ENCODE measurements at places on chromosomes 7 and 10.

DNA sequence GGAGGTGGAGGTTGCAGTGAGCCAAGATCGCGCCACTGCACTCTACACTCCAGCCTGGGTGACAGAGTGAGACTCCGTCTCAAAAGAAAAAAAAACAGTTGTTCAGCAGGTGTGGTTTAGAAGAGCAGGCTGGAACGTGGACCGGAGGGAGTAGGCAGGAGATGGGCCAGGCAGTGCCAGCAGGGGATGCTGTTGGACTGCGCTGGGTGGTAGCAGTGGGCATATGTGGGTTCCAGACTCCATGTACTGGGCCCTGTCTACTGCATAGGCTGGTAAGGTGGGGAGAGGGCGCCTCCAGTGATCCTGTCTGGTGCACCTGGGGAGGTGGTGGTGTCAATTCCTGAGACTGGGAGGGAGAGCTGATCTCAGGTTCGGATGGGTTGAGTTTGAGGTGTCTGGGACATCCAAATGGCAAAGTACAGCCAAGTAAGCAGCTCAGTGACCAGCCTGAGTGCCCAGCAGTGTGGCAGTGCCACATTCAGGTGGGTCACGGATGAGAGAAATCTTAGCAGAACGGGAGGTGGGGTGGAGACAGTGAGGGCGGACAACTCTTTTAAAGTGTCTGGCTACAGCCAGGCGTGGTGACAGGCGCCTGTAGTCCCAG, 25.9 kb downstream of the SFXN4 start:
- DNase-seq, result peak; percentile 15

GRCh38 chr7:35723011-35723410, 28.1 kb upstream of the HERPUD2 start:
- DNase-seq, result no peak

DNA sequence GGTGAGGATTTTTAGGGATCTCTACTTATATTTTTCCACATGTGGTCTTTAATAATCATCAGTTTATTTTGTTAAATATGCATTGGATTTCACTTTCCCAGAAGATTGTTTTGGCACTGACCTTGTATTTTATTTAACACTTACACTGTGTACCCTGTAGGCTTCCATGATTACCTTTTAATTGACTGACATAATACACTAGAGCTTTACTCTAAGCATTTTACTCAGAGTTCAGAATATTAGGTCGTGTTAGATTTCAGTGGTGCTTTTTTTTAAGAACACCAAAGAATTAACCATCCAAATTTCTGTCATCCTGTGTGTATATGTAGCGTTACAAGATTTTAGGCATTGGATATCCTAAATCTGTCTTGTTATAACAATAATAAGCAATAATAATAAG, 23.1 kb downstream of the CASD1 start:
- no peak for DNase-seq

GRCh38 chr7:77450054-77450453, 33.9 kb upstream of the GSAP start:
- no peak for DNase-seq

GRCh38 chr10:125085258-125086054, 74.9 kb downstream of the CTBP2 start:
- no peak for DNase-seq

GRCh38 chr10:111874576-111874975, 309.0 kb downstream of the GPAM start:
- no peak for DNase-seq

GRCh38 chr10:105596749-105597148, 955.7 kb downstream of the SORCS3 start:
- no peak for DNase-seq

- DNase-seq, result no peak
Measured at GRCh38 chr7:16732828-16733227, 20.7 kb upstream of the TSPAN13 start.

- no peak for DNase-seq
Measured at GRCh38 chr7:64880322-64881297, 22.5 kb upstream of the ZNF273 start.

DNA sequence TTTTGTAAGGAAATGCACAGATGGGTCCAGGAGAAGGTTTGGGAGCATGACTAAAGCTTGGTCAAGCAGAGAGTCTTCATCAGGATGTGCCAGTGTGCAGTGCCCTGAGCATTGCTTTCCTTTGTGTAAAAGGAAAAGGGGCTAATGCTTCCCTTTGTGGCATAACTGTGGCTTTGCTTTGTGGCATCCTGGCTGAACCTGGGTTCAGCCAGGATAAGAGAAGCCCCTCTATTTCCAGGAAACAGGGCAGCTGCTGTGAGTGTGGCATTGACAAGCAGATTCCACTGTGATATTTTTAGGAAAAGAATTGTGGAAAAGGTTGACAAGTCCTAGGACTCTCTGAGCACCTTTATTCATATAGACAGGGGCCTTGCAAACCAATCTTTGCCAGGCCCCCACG, 193.4 kb upstream of the CXCL12 start:
- DNase-seq, result no peak

- DNase-seq, result no peak
Measured at GRCh38 chr7:99121496-99122021, 22.3 kb downstream of the SMURF1 start.

DNA sequence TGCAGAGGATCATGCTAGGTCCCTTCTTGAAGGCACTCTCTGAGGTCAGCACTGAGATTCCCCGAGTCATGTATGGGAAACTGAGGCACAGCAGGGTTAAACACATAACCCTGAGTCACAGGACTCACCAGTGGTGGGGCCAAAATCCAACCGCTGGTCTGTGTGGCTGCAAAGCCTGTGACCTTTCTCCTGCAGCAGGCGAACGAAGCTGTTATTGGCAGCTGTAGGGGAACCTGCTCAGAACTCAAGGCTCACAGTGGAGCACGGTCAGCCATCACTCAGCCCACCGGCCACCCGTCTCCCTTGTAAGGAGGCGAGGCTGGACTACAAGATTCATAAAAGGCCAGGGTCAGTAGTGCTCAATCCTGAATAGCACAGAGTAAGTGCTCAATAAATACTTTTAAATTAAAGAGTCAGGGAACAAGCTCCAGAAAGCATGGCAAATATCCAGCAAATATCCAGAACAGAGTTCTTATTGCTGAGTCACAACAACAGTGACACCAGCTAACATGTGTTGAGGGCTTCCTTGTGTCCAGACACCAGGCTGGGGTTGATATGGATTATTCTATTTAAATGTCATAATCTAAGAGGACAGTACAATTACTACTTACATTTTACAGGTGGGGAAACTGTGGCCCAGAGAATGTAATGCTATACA, 34.9 kb downstream of the CHST15 start:
- DNase-seq, result no peak

GRCh38 chr10:103067484-103067883, 125.6 kb downstream of the NT5C2 start:
- no peak for DNase-seq

DNA sequence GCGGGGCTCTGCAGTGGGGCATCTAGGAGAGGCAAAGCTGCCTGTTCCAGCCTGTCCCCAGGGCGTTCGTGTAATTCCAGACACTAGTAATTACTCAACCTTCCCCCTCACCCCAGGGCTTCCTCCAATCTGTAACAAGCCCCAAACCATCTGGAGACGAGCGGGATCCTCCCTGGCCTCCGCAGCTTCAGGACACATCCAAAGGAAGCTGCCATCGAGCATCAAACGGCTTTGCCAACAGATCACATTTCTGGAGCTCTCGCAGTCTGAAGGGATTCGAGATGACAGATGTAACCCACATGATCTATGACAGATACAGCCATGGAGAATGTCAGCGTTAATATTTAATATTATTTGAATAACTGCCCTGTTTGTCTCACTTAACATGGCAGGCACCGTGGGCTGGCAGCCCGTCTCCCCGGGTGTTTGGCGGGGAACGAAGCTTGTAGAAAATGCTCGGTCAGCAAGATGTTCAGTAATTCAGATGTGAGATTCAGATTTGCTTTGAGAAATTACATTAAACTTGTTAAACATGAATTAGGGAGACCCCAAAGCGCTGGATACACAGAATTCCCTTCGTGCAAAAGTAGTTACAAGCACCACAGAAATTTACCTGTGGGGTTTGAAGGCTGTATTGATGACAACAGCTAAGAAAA, 108.5 kb upstream of the C7orf33 start:
- DNase-seq, result no peak

DNA sequence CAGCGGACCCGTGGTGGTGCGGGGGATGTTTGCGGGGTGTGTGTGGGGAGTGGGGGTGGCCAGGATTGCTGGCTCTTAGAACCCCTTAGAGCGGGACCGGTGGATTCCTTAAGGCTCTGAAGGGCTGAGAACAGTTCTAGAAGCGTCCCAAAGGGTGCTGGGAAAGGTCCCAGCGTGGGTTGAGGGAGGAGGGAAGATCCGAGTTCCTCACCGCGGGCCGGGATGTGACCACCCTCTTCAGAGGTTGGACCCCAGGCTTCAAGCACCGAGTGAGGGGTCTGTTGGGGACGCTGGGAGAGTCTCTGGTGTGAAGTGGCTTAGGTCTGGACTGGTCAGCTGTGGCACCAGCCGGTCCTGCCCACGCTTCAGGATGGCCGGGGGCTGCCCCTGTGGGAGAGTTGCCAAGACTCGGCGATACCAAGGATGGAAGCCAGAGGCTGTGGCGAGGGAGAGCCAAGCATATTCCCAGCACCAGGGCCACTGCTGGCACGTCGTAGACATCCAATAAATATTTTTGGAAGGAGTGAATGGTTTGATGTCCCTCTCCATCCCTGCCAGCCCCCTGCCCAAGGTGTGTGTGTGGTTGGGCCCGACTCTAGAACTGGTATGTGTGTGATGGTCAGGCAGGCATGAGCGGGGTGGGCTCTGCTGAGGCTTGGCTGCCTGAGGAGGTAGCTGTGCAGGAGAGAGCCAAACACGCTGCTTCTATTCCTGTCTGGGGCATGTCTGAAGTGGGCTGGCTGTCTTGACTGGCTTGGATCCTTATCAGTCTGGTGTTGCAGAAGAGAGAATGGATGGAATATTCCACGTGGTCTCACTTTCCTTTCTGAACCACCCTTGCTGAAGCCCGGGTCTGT, 19.2 kb downstream of the ZNF775 start:
- DNase-seq, result no peak

- DNase-seq, result no peak
Measured at GRCh38 chr10:29100505-29100904, 188.4 kb upstream of the LYZL1 start.

Data from effector CD8-positive, alpha-beta T cell (primary cell).